ENCODE measurements at places on chromosomes 1 and 21.

DNA sequence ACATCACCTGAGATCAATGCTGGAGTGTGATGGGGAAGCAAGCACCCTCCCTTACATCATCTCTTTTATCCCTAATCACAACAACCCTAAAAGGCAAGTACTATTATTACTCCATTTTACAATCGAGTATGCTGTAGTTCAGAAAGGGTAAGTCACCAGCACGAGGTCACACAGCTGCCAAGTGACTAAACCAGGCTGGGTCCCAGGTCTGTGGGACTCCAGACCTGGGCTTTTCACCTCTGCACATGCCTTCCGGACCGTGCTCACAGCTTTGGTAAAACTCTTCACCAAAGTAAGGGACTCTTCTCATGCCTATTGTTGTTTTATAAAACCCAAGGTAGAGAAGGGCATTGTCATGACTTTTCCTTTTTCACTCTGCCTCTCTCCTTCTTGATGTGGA, 130.9 kb downstream of the DMRTB1 start:
- DNase-seq = no peak

DNA sequence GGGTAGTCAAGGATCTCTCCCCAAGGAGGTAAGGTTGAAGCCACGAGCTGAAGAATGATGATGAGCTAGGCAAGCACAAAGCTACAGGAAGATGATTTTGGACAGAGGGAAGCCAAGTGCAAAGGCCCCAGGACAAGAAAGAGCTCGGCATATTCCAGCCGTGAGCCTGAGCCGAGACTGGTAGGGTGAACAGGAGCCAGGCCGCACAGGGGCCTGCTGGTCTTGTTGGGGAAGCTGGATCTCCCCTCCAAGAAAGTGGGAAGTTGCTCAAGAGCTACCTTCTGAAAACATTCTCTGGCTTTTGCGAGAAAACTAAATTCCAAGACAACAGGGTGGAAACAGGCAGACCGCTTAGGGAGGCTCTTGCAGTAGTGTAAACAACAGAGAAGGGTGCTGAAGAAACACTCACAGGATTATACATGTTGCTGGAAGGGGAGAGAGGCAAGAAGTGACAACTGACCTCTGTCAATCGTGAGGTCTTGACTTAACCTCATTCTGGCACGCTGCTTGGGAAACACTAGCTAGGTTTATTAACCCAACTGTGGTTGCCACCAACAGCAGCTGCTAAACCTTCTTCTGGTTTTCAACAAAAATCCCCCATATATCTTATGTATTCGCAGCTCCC, 625.2 kb downstream of the SMYD3 start:
- DNase-seq = no peak

DNA sequence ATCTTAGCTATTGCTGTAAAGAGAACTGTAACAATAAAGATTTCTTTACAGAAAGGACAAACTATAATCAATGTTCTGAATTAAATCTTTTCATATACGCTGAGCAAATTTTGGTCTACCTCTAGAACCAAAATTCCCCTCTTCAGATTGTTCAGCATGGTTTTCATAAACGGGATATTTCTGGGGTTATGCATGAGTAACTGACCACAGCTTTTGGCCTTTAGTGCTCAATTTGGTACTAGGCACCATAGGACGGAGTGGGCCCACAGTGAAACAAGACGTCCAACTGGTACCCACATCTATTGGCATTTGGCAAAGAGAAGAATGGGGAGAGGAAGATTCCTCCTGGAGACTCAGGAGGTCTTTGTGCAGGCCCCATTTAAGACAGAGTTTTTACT, 184.5 kb downstream of the TGFBR3 start:
- no peak for DNase-seq

DNA sequence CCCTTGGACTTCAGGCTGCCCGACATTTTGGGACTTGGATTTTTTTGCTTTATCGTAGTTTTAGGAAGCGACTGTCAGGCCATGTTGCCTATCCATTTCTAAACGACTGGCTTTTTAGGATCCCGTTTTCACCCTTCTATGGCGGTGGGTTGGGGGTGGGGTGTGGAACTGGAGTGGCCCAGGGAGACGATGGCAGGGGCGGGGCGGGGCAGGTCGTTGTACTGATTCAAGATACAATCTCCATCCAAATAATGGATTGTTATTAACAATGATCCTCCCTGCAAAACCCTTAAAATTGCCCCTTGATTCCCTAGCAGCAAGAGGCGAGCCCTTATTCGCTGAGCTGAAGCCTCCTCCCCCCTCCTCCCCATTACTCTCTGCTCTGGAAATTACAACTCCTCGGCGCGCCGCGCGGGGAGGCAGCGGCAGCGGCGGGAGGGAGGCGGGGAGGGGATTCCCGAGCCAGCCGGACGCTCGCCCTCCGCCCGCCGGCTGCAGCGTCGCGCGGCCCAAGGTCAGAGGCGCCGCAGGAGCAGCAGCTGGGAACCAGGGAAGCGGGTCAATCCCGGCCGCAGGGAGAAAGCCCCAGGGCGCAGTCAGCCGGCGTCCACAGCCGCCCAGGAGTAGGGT, at the start of gene TRIM67:
Gene TRIM67, plus strand, starts transcription at position 392 of the 630 bp plus-strand sequence. CDS start 912 bp downstream, outside the sequence.
- DNase-seq = peak; percentile 9

DNA sequence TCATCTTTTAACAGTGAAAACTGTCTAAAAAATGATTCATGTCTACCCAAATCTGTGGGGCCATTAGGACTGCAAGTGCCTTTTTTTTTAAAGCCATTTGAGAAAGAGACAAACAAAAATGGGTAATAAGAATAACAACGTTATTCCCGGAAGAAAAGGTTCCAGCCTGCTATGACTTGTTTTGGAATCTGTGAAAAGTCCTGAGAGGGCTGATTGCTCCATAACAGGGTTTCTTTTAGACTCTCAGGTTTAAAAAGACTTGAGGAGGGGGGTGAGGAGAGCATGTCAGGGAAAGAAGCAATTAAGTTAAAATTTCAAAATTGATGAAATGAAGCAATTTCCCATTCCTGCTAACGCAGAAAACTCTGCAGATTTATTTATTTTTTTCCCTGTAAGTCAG, 56.4 kb downstream of the CACHD1 start:
- no peak for DNase-seq

GRCh38 chr1:185311589-185312225, 5.3 kb downstream of the IVNS1ABP start:
- no peak for DNase-seq
